ENCODE measurements at places on chromosomes 12 and 14.
A peak's percentile ranks its signal among the peaks of the same experiment; 100 is the strongest.

GRCh38 chr12:49903700-49904423 is at the start of gene FAIM2:
TSS of gene FAIM2 (minus strand) at chr12:49903900. CDS start at chr12:49903792, 108 bp downstream.
- peak; percentile 23 for DNase-seq

DNA sequence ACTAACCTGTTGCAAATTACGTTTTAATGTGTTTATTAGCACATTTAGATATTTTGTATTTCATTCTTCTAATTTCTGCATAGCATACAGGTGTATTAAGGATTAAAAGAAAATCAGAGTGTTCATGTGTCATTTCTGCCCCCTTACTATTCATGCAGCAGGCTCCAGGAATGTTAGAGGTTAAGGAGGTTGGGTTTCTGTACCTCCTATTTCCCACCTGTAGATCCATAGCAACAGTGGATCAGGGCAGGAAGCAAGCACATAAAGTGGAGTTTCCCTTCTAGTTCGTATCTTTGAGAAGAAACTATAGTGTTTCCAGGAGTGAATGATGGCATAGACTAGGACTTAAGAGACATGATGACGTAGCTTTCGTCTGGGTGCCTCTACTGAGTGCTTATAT is 18.9 kb downstream of the JKAMP start:
- no peak for DNase-seq

DNA sequence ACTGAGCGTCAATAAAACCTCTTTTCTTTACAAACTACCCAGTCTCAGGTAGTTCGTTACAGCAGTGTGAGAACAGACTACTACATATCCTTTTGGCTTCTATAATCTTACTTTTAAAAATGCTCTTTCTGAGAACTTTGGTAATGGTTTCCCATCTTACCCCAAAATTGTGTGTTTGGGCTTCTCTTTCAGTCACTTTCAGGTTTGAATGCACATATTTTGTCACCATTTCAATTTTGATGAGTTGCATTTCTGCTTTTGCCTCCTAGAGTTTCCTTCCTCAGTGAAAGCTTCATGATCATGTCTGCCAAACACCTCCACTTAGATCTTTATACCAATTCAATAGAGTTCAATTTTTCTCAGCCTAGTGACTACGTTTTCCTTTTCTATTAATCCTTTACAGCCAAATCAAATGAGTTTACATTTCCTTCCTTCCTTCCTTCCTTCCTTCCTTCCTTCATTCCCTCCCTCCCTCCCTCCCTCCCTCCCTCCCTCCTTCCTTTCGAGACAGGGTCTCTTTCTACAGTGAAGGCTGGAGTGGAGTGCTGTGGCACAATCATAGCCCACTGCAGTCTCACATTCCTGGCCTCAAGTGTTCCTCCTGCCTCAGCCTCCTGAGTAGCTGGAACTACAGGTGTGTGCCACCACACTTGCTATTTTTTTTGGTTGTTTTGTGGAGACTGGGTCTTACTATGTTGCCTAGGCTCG is 124.9 kb downstream of the BCAT1 start:
- no peak for DNase-seq

GRCh38 chr14:61569812-61570548 is 125.3 kb upstream of the HIF1A start:
- DNase-seq: peak; percentile 77

GRCh38 chr12:17215759-17216570 is 610.0 kb upstream of the LMO3 start:
- no peak for DNase-seq

DNA sequence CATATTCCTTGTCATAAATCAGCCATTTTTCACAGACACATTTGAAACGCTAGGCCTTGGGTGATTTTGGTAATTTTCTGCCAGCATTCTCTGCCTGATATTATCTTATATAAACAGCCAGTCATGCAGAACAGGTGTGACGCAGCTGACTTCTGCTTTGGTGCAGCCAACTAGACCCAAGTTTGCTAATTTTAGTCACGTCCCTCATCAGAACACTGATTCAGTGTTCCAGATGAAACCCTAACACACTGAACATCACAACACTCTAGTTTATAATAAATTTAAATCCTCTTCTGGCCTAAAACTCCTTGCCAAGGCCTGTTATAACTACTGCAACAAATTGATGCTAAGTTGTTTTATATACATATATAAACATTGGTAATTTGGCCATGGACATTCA is 386.1 kb downstream of the SEC23A start:
- no peak for DNase-seq

GRCh38 chr14:76547831-76548230 is 171.9 kb downstream of the ESRRB start:
- DNase-seq: no peak

GRCh38 chr12:67354322-67354721 is 85.2 kb downstream of the CAND1 start:
- no peak for DNase-seq

DNA sequence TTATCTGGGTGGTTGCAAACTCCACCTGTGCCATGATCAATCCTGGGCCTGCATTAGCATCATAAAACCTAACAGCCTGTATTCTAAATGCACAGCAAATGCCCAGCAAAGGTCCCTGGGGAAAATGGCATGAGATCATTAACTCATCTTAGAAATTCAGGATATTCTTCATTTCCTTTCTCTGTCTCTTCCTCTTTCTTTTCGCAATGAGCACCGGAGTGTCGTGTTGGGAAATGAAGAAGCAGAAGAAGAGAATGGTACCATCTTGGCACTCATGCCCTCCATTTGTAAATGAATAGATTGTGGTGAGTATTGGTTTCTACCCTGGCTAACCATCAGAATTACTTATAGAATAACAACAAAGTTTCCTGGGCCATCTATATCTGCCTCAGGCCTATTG is 193.6 kb downstream of the GALC start:
- no peak for DNase-seq

DNA sequence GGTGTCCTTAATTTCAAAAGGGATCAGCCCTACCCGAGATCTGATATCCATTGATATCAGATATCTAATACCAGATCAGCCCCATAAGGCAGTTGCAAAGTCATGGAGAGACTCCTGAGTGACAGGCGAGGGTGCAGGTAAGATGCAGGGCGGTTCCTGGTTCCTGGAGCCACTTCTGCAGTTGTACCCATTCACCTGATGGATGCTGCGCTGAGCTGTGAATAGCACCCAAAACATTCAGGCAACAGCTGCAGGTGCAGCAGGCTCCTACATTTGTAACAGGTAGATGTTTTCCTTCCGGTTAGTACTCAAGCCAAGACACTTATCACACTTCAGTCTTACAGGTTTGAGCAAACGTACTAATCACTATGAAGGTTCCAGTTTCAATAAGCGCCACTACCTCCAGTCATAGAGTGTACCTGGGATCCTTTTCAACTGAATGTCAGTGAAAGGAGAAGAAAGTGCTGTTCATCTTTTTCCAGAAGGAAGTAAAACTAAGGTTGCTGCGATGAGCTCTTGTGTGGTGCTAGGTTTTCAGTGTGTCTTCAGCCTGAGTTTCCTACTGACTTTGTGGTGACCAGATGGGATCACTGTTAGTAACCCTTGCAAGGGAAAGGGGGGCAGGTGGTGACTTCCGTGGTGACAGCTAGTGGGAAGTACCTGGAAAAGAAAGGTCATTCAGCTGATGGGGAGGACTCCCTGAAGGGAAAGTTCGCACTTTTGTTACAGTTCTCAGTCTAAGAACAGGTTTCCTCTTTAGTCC is 1.9 kb downstream of the ATP6V0A2 start:
- DNase-seq: no peak

DNA sequence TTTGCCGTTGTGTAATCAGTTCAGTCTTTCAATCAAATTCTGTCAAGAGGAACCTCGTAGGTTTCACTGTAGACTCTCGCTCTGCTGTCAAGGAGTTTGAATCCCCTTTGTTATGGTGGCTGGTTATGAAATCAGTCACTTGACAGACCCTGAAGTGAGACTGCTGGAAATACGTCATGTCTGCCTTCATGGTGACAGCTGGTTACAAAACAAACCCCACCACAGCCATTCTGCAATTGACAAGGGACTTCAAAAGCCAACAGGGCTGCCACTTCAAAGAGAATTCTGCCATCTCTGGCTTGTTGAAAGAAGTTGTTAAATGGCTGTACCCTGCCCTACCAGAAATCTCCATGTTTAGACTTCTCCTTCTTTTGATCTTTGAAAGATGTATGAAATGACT is 286.9 kb downstream of the ERC1 start:
- DNase-seq: peak; percentile 74

DNA sequence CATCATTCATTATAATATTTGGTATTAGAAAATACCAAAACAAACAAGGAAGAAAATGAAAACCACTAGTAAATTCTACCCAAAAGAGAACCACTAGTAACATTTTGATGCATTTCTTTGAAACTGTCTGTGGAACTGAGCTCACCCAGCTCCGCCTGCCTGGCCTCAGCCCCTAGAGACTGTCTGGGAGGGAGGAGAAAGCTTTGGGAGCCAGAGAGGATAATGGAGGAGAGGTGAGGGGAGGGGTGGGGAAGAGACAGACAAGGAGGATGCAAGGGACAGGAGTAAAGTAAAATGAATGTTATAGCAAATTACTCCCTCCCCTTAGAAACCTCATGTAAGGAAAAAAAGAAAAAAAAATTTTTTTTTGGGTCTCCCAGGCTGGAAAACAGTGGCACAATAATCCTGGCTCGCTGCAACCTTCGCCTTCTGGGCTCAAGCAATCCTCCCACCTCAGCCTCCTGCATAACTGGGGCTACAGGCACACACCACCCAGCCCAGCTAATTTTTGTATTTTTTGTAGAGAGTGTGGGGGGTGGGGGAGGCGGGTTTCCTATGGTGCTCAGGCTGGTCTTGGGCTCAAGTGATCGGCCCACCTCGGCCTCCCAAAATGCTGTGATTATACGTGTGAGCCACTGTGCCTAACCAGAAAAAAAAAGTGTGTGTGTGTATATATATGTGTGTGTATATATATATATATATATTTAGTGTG is 3.2 kb upstream of the MMP19 start:
- DNase-seq: no peak

DNA sequence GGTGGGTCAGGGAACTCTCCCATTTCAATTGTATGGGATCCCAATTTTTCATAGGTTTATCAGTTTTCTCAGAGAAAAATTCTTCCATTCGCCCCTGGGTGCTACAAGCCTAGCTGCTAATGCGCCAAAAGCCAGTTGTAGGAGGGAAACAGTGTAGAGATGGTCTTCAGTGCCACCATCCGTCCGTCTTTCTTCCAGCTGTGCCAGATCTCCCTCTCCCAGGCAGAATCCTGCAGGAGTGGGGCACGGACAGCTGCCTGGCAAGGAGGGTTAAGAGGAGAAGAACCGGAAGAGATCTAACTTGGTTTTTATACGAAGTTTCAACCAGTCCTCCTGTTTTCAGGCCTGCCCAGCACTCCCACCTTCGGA is 38.9 kb upstream of the FUT8 start:
- no peak for DNase-seq

DNA sequence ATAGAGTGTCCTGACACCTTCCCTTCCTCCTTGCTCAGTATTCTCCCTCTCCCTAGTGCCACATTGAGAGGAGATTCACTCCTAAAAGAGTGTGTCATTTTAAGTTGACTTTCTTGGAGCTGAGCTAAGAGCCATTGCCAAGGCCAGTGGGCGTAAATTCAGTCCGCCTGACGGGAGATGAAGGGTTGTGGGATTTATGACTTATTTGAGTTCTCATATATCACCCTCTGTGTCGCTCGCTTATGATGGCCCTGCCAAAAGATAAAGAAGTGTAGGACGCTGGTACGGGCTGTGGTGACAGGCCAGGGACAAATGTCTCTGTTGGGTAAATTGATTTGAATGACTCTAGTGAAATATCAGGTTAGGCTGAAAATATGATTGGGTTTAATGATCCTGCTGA is 867.4 kb downstream of the NRXN3 start:
- DNase-seq: no peak

- DNase-seq: no peak
Observed at GRCh38 chr12:46356655-46357437, 15.7 kb downstream of the SLC38A2 start.

GRCh38 chr12:6833189-6833890 is 5.1 kb downstream of the P3H3 start:
- no peak for DNase-seq

GRCh38 chr12:102957339-102958050 is at the start of gene ASCL1:
TSS of gene ASCL1 (plus strand) at chr12:102957674. CDS start at chr12:102958245, 571 bp downstream.
- DNase-seq: no peak

GRCh38 chr12:89873745-89874144 is 165.1 kb upstream of the ATP2B1 start:
- no peak for DNase-seq

- DNase-seq: no peak
Observed at GRCh38 chr14:102857444-102857843, 65.0 kb upstream of the AMN start.

- DNase-seq: no peak
Observed at GRCh38 chr12:50101663-50102062, 2.1 kb upstream of the GPD1 start.

GRCh38 chr12:1992732-1993131 is 11.5 kb downstream of the DCP1B start:
- no peak for DNase-seq

All from CD4-positive, alpha-beta T cell treated with Interleukin-15 for 1 hour (primary cell).